ENCODE measurements at places on chromosomes 3 and 15.

DNA sequence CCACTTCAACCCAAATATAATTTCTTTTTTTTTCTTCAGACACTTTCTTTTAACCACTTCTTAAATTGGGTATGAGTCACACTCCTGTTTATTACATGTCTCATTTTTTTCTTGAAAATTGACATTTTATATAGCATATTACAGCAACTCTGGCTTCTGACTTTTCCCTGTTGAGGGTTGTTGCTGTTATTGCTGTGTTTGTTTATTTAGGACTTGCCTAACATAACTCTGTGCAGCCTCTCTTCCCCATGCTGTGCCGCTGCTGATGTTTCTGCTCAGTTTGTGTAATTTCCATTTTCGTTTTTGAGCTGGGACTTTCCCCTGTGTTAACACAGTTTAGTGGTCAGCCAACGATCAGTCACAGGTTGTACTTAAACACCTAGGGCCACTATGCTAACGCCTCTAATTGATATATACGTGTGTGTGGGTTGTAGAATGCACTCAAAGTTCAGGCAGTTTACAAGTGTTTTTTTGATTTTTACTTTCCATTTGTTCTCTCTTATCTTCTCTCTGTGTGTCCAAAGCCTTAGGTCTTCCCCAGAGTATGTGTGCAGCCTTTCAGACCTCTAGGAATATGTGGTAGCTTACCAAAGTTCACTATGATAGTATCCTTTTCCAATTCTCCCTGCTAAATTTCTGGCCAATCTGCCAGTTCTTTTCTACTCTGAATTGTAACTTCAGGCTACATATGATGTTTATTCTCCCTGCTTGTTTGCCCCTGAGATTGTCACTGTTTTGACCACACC, 337.2 kb downstream of the ZBTB20 start:
- no peak for DNase-seq

GRCh38 chr15:98898122-98898521, 109.5 kb downstream of the PGPEP1L start:
- no peak for DNase-seq

GRCh38 chr3:151315136-151315535, 1.5 kb downstream of the GPR87 start:
- no peak for DNase-seq

- DNase-seq = no peak
Observed at GRCh38 chr3:62558549-62559112, 185.3 kb upstream of the FEZF2 start.

DNA sequence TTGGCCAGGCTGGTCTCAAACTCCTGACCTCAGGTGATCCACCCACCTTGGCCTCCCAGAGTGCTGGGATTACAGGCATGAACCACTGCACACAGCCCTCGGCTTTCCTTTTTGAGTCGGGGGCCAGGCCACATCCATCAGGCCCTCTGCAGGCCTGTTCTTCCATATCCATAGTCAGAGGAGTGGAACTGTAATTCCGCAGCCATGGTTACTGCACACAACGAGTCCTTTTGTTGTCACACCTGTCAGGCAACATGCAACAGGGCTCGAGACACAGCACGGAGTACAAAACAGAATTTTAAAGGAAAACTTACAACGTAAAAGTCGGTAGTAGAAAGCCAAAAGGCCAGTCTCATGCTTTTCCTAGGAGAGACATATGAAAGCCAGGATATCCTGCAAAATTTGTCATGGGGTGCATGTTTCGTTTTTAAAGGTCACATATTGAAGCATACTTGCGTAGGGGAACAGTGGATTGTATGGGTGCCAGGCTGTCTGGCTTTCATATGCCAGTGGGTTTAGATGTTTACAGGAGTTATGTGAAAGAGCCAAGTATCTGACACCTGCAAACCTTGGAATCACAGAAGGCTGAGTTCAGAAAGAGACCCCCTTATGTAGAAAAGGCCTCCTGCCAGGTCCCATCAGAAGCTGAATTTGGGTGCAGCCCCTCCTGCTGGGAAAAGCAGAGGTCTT, 63.2 kb upstream of the LPP start:
- DNase-seq = no peak

DNA sequence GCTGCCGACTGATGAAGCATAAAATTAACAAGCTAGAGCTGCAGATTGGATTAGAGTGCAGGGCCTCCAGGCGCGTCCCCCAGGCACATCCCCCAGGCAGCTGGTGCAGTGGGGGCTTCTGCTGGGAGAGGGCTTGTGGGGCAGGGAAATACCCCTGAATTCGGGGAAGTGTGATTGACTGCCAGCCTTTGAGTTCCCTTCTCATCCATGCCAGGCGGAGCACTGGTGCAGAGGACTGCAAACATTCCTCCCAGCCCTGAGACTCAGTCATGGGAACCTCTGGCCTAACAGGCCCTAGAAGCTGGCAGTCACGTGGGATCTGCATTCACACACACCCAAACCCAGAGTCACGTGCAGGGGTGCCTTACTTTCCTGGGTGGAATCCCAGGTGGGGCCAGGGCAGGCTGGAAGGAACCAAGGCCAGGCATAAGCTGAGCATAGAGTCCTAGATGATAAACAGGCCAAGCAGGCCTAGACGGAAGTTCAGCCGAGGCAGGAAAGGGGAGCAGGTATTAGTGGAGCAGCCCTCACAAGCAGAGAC, 46.2 kb upstream of the SEC22A start:
- DNase-seq = no peak

DNA sequence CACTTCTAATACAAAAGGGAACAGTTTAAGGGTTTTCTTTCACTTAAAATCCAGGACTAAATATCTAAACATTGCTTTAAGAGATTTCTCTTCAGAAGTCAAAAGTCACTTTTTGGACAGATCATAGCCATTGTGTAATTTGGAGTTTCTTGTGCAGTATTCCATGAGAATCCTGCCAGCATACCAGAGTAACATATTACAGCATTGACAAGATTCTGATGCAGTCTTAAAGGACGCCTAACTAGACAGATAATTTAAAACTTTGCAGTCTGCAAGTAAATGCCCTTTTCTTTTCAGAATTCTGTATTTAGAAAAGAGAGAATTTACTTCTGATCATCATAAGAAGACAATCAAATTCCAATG, 17.5 kb upstream of the IGSF10 start:
- no peak for DNase-seq

- no peak for DNase-seq
Observed at GRCh38 chr3:32470362-32470761, 32.3 kb downstream of the CMTM6 start.

DNA sequence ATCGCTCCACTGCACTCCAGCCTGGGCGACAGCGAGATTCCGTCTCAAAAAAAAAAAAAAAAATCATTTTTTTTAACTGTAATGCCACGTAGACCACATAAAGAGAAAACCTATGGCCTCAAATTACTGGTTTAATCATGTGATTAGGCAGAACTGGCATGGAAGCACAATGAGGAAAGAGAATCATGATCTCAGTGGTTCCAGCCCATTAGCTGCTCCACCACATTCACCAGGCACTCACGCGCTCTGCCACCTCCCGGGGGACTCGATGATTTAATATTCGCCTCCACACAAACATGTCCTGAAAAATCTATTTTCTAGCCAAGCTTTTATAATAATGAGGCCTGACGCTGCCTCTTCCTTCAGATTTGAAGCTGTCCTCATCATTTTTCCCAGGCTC, 204.7 kb downstream of the TBL1XR1 start:
- no peak for DNase-seq

GRCh38 chr3:44509393-44509921, 32.0 kb upstream of the ZNF445 start:
- DNase-seq = no peak

GRCh38 chr3:23112491-23112890, 90.6 kb upstream of the UBE2E2 start:
- DNase-seq = no peak

All from stimulated activated CD4-positive, alpha-beta T cell treated with anti-CD3 and anti-CD28 coated beads, Interleukin-1b, Interleukin-23, amount 100 ng/mL, for 4 hours (primary cell).